SK-N-MC (cell line): ENCODE measurements at places on chromosomes 11 and 22.

GRCh38 chr11:22711071-22711770, 44.8 kb downstream of the GAS2 start:
- no peak for DNase-seq

GRCh38 chr11:43119275-43119970, 192.4 kb upstream of the API5 start:
- DNase-seq: no peak

DNA sequence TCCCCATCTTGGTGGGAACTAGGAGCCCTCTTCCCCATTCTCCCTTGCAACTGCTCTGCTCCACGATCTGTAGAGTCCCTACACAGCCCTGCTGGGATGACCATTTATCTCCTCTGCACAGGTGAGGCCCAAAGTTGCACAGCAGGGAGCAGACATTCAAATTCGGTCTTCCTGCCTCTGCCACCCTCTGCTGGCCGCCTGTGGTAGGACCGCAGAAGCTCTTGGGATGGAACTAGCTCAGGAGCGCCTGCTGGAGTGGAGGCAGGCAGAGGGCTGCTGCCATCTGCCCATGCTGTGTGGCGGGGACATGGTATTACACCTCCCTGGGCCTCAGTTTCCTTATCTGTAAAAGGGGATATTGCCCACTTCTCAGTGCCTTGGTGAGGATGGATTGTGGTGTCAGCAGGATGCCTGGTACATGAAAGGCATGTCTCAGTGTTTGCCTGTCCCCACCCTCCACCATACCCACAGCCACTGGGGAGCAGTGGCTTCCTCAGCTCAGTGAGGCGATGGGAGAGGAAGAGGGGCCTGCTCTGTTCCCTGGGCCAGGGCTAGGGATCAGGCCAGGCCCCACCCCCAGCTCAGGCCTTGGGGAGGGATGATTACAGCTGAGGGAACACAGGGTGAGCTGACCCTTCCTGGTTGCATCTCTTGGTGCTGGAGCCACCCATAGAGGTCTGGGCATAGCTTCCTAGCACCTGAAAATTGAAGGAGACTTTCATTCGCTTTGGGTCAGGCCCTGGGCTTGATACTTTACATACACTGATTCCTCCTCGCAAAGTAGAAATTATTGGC, 11.3 kb upstream of the OMP start:
- no peak for DNase-seq

DNA sequence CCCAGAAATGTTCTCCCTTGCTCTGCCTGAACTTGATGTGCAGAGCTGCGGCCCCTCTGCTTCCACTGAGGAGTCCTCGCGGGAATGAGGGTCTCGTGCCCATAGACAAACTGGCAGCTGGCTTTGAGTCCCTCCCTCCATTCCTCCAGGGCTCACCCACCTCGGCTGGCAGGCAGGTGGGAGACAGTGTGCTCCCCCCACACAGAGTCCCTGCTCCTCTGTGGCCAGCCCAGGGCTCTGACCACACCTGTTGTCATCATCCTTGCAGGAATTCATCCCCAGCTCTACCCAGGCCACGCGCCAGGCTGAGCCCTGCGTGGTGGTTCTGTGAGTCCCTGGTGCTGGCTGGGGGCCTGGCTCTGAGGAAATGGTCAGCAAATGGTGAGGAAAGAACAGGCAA, 521.9 kb downstream of the TBC1D22A start:
- no peak for DNase-seq

DNA sequence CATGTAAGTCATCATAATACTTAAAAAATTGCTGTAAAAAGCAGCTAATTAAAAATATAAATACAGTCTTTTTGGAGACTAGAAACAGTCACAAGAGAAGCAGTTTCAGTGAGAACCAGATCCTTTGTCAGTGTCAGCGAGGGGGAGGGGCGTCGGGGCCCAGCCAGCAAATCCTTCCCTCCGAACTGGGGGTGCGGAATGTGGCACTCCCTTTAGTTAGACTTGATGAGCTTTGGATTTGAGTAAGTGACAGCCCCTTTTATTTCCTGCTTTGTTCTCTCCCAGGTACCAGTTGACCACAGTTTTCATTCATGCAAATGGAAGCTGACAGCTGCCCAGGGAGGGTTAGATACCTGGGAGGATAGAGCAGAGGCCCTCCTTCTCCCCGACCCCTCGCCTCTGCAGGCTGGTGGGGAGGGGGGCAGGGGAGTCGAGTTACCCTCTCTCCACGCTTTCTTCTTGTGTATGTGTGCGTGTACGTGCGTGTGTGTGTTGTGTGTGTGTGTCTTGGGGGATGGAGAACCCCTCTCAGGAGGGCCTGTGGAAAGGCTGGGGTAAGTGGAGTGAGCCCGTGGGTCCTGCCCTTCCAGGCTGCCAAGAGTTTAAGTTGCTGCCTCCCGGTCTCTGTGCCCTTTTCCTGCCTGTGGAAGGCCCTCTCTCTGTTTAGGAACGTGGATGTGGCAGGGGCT, 38.3 kb downstream of the PTPRJ start:
- DNase-seq: no peak

DNA sequence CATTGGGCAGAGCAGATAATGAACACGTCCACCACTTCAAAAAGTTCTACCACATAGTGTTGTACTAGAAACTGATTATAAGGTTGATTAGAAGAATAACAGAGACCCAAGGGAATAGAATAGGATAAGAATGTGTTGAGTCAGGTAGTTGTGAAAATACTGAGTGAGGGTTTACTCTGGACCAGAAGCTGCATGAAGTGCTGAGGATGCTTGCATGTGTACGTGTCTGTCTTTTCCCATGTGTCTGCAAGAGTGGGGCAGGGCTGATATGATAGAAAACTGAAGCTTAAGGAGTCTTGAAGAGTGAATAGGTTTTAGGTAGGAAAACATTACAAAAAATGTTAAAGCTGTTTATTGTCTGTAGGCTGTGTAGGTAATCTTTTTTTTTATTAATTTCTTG, 20.6 kb downstream of the TRPC6 start:
- no peak for DNase-seq

DNA sequence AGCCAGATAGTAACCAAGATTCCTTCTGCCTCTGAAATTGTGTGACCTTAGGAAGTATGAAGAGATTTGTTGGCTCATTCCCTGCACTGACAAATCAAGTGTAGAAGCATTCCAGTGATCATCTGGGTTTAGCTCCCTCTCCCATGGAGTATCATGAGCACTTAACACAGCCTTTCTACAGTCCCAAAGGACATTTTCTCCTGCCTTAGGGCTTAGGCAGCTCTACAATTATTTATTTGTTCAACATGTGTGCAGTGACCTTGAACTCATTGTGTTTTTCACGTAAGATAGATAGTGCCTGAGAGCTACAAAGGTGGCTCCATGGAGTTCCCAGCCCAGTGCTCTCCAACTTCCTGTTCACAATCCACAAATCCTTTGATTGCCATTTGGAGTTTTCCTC, 94.8 kb upstream of the FAT3 start:
- no peak for DNase-seq

DNA sequence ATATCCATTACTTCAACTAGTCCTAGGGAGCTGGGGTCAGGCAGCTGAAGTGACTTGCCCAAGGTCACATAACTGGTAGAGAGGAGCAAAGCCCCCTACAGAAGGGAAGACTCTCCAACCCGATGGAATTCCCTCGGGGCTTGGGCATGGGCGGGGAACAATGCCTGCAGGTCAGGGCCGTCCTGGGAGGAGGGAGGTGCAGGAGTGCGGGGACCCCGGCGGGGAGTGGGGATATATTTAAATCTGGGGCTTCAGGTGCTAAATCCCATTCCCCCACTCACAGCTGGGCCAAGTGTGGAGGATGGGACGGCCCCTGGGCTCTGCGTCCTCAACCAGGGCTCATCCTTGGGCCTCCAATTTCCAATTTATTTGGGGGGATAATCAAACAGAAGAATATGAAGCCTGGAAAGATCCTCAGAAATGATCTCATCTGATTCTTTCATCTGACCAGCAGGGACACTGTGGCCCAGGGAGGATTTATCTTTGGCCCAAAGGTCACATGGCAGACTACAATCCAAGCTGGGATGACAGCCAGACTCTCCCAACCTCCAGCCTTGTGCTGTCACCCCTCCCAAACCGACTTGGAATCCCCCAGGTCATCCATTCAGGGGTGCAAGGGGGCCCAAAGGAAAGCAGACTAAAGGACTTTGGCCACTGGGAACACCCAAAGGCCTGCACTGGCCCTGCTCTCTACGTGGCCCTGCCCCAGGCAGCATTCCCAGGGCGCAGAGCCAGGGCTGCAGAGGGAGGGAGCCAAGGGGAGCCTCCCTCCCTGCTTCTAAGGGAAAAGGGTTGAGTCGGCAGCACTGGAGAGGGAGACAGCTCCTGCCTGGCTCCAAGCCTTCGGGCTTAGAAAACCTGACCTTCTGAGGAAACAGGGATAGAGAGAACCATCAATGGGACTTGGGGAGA, 8.7 kb upstream of the C1QTNF6 start:
- DNase-seq: no peak

DNA sequence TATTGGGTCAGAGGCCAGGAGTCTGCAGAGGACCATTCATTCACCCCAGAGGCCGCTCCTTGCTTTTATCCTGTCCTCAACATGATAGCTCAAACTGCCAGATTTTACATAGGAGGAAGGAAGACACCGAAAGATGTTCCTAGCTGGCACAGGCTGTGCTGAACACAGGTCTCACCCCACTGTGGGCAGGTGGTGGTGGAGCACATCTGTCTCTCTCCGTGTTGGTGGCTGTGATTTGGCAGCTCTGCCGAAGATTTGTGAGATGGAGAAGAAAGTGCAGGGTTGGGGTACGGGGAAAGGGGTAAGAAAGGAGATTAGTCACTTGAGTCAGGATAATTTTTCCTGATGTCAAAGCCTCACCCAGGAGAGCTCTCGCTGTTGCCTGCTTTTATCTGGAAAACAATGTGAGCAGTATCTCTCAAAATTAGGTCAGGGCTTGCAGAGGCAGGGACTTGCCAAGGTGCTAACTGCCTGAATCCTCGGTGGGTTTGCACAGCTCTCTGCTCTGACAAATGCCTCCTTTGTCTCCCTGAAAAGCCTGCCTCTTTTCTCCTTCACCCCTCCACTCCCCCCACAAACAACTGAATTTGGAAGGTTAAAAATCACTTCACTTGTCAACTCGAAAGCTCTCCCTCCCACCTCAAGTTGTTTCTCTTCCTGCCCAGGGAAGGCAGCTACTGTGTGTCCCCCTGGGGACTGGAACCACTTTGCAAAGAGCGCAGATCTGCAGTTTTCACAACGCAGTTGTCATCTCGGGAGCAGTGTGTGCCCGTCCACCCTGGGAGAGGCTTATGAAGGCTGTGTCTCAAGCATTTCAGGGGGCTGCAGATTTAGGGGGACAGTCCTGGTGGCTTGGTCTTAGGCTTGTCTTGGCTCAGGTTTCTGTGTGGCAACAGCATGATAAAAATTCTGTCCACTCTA, 299.7 kb downstream of the ST3GAL4 start:
- DNase-seq: no peak

GRCh38 chr11:120651396-120651795, 139.8 kb downstream of the GRIK4 start:
- no peak for DNase-seq
